Spleen (tissue), 13 donors: ENCODE measurements at places on chromosomes 16 and 17.

DNA sequence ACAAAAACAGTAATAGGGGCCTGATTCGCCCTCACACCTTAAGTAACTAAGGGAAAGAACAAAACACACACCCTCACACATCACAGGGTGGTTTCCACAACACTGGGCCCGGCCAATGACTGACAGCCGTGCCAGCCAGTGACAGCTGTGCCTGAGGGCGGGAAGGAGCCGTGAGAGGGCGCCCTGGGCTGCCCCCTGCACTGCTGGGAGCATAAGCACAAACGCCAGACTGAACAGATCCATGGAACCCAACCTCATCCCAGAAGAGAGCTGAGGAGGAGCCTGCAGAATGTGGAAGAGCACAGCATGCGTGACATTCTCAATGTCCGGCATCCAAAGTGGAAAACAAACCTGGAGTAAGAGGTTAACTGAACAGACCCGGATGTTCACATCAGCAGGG, 16.0 kb downstream of the CSNK1D start:
- peak; percentile 82 for DNase-seq

- no peak for DNase-seq
Observed at GRCh38 chr16:49816875-49817274, 39.0 kb downstream of the ZNF423 start.

DNA sequence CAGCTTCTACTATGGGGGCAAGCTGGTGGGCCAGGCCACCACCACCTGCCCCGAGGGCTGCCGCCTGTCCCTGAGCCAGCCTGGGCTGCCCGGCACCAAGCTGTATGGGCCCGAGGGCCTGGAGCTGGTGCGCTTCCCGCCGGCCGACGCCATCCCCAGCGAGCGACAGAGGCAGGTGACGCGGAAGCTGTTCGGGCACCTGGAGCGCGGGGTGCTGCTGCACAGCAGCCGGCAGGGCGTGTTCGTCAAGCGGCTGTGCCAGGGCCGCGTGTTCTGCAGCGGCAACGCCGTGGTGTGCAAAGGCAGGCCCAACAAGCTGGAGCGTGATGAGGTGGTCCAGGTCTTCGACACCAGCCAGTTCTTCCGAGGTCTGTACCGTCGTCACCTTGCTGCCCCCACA, 19.5 kb downstream of the IRF8 start:
- DNase-seq, result peak; percentile 75

- no peak for DNase-seq
Observed at GRCh38 chr16:12900156-12900555, 1.2 kb upstream of the SHISA9 start.

DNA sequence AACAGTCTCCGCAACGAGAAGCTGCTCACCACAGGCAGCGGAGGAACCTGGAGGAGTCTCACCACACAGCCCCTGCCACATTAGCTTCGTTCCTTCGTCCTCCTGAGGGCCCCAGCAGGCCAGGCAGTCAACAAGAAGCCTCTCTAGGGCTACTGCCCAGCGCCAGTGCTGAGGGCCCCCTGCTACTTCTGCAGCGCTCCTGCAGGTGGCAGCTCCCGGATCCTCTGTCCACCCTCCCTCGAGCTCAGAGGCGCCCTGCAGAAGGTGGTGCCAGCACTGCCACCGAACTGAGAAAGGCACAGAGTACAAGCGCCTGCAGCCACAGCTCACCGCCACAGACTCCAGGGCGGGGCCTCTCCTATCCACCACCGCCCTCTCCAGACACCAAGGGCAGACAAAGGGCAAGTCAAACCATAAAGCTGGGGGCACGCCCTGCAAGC, 27.3 kb downstream of the KDM8 start:
- peak; percentile 89 for DNase-seq

DNA sequence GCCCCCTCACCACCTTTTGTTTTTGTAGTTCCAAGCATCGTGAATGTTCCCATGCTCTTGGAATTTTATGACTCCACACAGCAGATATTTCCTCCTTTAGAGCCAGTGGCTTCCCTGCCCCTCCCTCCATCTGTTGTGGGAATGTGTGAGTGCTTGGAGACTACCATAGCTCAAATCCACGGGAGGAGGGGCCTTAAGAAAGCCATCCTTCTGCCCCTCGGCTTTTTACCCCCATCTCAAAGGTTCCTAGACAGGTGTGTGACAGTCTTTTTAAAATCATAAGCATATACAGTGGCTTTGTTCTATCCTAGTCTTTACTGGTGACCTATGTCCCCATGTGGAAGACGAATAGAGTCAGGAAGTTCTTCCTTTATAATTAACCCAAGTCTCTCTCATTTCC, 47.2 kb downstream of the YPEL2 start:
- DNase-seq, result no peak

DNA sequence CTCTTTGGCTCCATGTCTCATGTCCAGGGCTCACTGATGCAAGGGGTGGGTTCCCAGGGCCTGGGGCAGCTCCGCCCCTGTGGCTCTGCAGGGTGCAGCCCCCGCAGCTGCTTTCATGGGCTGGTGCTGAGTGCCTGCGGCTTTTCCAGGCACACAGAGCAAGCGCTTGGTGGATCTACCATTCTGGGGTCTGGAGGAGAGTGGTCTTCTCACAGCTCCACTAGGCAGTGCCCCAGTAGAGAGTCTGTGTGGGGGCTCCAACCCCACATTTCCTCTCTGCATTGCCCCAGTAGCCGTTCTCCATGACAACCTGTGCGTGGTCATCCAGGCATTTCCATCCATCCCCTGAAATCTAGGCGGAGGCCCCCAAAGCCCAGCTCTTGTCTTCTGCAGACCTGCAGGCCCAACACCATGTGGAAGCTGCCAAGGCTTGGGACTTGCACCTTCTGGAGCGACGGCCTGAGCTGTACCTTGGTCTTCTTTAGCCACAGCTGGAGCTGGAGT, 5.2 kb downstream of the IL32 start:
- peak; percentile 60 for DNase-seq

GRCh38 chr16:78298986-78299385, 199.5 kb downstream of the WWOX start:
- no peak for DNase-seq

DNA sequence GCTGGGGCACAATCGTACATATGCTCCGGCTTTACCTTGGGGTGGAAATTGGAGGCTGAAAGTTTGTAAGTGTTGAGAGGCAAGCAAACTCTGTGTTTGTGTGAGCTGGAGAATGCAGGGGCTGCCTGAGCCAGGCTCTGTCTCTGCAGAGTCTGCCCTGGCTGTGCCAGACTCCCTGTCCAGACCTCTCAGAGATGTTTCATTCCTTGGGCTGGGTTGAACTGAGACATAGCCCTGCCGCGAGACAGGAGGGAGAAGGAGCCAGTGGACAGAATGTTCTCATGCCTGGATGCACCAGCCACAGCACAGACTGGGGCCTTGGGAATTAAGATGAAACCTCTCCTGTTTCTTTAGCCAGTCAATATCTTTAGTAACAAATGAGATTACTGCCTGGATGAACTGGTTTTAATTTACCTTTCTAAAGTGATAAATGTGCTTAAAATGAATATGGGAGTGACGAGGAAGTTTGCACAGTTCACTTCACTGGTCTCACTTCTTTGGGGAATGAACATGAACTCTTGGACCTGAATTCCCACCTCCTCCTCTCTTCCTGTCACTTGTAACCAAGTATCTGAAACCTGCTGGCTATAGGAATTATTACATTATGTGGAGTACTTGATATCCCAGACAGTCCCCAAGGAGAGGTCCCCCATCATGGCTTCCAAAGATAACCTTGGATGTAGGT, 40.1 kb downstream of the YPEL2 start:
- DNase-seq, result no peak

GRCh38 chr17:68710976-68711375, 109.8 kb upstream of the FAM20A start:
- no peak for DNase-seq

DNA sequence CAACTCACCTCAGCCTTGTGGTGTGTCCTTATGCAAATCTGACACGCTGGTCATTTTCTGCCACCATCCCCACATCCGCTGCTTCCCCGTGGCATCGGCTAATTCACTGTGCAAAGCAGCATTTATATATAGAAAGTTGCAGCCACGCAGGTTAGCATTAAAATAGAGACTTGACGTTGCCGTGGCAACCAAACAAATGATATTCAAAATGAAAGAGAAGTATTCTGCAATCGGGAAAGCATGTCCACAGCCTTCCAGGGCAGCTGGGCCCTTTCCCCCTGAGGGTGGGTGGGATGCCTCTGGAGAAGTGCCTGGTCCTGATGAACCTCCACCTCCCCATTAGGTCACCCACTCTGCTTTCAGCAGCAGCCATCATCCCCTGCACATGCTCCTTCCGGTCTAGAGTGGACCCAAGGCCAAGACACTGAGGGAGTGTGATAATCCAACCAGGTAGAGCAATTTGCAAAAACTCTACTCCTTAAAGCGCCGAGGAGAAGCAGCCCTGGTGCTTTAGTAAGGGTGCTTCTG, 138.7 kb downstream of the GAS7 start:
- no peak for DNase-seq

GRCh38 chr17:82394278-82394677, 22.7 kb downstream of the UTS2R start:
- DNase-seq, result no peak

DNA sequence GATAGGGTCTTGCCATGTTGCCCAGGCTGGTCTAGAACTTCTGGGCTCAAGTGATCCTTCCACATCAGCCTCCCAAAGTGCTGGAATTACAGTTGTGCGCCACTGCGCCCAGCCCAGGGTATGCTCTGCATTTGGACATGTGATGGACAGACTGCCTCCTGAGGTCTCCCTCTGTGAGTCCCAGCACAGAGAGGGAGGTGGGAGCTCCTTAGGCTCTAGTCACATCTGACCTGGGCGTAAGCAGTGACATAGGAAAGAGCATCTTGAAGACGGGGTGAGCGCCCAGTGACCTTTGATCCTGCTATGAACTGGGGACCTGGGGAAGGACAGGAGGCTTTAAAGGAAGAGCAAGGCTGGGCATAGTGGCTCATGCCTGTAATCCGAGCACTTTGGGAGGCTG, 2.2 kb upstream of the GFAP start:
- no peak for DNase-seq

- no peak for DNase-seq
Observed at GRCh38 chr17:33178681-33179080, 114.4 kb downstream of the ASIC2 start.

DNA sequence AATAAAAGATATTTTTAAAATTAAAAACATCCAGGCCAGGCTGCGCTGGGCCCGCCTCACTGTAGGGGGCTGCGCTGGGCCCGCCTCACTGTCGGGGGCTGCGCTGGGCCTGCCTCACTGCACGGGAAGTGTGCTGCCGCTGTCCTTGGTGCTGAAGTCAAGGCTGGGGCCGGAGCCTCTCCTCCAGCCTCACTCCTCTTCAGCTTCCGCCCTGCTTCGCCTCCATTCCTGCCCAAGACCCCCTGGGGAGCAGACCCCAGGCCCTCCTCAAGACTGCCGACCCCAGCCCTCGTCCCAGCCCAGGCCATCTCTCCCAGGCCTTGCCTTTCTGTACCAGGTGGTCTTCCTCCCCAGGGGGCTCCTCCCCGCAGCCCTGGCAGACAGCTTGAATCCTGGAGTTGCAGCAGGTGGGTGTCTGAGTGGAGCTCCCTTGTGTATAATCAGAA, 26.2 kb downstream of the ENDOV start:
- DNase-seq, result no peak

DNA sequence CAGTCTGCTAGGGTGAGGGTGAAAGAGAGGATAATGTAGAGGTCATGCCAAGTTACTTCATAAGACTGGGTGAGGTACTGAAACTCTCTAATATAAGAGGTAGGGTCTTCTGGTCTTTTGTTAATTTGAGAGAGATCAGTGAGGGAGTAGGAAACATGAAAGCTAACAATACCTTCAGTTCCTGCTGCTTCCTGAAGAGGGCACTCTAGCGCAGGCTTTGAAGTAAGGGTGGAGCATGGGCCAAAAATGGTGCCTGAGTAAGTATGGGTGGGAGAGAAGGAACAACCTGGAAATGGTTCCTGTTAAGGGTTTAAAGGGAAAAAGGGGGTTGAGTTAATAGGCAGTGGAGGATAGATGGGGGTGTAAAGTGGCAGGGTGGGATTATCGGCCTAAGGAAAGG, 2449.5 kb downstream of the TP53TG3F start:
- no peak for DNase-seq

- peak; percentile 83 for DNase-seq
Observed at GRCh38 chr17:40307740-40308239, 1.2 kb upstream of the RARA start.

GRCh38 chr17:12301551-12301950, 280.9 kb downstream of the MAP2K4 start:
- no peak for DNase-seq

DNA sequence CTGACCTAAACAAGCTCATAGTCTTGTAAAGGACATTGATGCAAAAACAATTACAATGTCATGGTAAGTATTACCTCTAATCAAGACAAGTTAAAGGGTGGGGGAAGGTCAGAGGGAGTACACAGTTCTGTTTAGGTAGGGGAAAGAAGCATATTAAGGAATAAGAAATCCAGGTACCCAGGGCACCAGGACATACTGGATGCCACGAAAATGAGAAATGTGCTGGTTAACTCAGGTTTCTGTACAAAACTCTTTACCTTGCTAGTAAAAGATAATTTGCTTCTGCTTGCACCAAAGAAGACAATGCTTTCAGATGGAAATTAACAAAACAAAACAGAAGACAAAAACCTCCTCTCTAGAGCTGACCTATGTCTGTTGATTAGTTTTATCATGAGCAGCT, 70.7 kb upstream of the MED13 start:
- no peak for DNase-seq

- no peak for DNase-seq
Observed at GRCh38 chr16:1133810-1134520, 18.9 kb upstream of the CACNA1H start.

GRCh38 chr17:5424909-5425308, 4.9 kb downstream of the RPAIN start:
- DNase-seq, result no peak

- no peak for DNase-seq
Observed at GRCh38 chr16:35931722-35932121, 2472.3 kb downstream of the TP53TG3F start.

GRCh38 chr17:59409336-59410048, 78.0 kb downstream of the YPEL2 start:
- no peak for DNase-seq

- no peak for DNase-seq
Observed at GRCh38 chr17:9926150-9926804, 21.2 kb upstream of the RCVRN start.

DNA sequence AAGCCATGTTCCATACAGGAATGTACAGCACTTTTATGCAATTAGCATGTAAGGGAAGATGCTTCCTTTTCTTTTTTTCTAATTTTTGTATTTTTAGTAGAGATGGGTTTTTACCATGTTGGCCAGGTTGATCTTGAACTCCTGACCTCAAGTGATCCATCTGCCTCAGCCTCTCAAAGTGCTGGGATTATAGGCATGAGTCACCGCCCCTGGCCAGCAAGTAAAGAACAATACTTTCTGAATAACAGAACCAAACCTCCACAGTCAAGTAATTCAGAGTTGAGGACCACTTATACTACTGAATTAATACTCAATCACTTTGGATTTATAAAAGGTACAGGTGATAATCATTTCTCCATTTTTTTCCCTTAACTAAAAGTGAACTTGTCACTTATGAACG, 13.0 kb downstream of the C16orf87 start:
- DNase-seq, result no peak

- no peak for DNase-seq
Observed at GRCh38 chr17:2876467-2876866, 80.2 kb downstream of the RAP1GAP2 start.
